NCI-H774 (cell line): ENCODE measurements at places on chromosomes 3 and 15.

- no peak for DNase-seq
These were observed 65.6 kb downstream of the ABTB1 start for GRCh38 chr3:127738192-127738840.

- DNase-seq, result no peak
These were observed 10.6 kb upstream of the CD96 start for GRCh38 chr3:111531446-111531845.

- DNase-seq, result no peak
These were observed 4.0 kb downstream of the TRIM71 start for GRCh38 chr3:32821686-32822296.

DNA sequence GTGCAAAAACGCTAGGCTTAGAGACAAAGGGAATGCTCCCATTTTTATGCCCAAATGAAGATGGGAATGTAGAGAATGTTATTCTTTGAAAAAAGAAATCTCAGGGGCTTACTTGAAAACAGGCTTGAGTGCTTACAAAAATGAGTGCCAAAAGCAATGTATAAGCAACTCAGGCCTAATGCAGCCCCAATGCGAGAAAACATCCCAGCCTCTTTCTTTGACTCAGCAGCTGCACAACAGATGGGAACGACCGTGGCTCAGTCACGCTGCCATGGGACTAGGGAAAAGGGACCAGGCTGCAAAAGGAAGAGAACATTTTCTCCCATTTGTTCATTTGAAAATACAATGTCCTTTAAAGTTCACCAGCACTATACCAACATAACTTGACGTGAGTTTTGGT, 246.4 kb upstream of the LRIG1 start:
- DNase-seq, result no peak
